ENCODE measurements at places on chromosomes 3 and 15.

DNA sequence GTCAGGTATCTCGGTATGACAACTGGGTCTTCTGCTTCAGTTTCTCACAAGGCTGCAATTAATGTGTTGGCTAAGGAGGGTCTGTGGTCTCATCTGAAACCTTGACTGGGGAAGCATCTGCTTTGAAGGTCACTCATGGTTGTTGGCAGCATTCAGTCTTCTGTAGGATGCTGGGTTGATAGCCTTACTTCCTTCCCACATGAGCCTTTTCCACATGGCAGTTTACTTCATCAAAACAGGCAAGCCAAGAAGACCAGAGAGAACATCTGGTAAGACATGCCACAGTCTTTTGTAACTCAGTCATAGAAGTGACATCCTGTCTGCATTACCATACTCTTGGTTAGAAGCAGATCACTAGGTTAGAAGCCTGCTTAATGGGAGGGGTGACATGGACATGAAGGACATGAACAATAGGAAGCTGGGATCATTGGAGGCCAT, 49.5 kb downstream of the CMC1 start:
- no peak for DNase-seq

DNA sequence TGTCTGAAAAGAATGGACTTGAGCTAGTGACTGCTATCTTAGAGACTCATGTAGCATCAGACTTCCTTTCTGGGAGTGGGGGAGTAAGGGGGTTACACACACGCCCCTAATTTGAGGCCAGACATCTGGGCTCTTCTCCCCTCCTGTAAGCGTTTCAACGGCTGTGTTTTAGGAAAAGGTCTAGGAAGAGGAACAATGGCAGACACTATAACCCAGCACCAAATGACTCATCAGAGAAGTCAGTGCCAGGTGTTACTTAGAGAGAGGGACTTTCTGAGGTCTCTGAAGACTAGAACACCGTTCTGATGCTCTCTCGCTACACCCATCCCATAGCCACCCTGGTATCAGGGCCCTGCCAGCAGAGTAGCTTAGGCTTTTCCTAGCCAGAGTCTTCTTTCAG, 65.5 kb downstream of the SSUH2 start:
- DNase-seq = no peak

DNA sequence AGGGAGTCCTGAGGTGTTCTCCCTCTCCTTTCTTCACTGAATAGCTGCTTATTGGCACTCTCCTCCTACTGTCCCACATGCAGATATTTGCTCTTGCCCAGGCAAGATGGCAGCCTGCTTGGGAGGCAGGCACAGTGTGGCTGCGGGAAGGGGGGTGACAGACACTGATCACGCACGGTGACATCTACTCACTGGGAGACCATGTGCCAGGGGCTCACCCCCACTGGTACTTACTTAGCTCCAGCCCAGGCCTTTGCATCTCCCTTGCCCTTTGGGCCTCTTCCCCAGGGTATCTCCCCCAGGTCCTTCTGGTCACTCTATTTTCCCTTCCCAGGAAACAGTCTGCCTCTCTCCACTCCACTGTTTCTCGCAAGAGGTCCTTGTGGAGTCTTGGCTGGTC, 6.4 kb downstream of the PLA2G4E start:
- no peak for DNase-seq

- DNase-seq = peak; percentile 51
These were observed 128.5 kb downstream of the CHSY1 start for GRCh38 chr15:101123222-101123910.

DNA sequence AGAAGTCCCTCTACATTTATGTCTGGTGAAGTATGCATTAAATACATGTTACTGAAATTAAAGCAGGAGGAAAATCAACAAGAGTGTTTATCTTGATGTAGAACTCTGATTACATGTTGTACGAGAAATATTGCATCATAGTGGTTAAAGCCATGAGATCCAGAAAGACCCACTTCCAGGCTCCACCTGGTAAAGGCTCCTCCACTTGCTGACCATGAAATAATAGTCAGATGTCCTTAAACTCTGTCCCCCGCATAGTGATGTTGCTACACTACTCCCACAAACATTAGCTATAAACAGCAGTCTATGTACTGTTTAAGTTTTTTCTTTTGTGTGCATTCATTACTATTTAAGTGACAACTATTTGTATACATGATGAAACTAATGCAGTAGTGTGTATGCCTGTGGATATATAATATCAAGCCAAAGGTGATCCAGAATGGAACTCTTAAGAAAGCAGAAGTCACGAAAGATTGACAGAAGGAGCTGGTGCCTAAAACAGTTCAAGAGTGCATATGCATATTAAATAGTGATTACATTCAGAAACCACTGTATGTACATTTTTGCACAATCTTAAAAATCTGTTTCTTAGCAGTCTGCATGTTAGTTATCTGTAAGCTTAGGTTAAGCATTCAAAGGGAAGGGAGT, 264.4 kb upstream of the KCNMB2 start:
- no peak for DNase-seq

DNA sequence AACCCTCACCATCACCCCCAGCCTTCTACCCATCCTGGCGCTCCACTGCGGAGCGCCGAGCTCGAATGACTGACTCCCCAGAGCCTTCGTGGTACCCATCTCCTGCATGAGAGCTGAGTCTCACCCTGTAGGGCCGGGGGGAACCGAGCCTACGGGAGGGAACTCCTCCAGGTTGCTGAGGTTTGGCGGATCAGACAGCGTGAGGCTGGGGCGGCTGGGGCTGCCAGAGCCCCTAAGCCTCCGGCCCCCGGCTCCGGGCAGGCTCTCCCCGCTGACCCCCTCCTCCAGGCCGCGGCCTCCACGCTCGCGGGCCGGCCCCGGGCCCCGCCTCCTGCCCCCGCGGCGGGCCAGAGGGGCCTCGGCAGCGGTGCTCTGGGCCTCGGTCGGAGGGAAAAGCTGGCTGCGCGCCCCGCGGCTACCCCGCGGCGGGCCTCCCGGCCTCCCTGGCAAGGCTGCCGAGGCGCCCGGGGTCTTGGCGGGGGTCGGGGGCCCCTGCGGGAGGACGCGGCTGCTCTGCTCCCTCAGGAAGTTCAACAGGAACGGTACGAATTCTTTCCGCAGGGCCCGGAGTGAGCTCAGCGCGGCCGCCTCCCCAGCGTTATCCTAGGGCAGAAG, 643 bp downstream of the CDAN1 start:
- DNase-seq = no peak

- DNase-seq = no peak
These were observed 1089.8 kb downstream of the TUSC7 start for GRCh38 chr3:117799387-117799735.

DNA sequence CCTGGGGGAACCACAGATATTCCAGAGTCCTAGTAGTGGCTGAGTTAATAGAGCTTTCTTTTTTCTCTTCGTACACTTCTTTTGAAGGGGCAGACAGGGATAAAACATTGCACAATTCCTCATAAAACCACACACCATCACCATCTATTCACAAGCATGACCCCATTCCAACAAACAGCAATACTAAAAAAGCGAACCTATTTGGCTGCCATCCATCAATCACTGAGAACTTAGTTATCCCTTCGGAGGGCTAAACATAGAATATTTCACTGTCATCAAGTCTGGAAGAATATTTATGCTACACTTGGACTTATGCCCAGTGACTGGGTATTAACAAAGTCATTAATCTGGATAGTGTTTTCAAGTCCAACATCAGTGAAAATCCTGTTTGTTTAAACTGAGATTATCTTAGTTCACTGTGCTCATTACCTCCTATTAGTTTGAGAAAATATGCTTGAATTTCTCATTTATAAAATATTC, 80.3 kb upstream of the PRTG start:
- peak; percentile 76 for DNase-seq

DNA sequence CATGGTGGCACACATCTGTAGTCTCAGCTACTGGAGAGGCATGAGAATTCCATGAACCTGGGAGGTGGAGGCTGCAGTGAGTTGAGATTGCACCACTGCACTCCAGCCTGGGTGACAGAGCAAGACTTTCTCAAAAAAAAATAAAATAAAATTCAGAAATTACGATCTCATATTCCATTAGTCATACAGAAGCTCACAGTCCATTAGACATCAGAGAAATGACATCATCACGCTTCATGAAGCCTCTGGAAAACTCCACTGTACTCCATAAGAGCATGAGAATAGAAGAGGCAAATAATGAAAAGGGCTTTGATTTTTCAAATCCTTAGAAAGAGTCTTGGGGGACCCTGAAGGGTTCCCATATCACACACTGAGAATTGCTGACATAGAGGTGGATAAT, 145.0 kb upstream of the MITF start:
- DNase-seq = no peak

All from AG09309 (cell line).